ENCODE measurements at places on chromosomes 1 and 21.

GRCh38 chr1:200625381-200625824 lies 4.9 kb upstream of the KIF14 start:
- DNase-seq = no peak

DNA sequence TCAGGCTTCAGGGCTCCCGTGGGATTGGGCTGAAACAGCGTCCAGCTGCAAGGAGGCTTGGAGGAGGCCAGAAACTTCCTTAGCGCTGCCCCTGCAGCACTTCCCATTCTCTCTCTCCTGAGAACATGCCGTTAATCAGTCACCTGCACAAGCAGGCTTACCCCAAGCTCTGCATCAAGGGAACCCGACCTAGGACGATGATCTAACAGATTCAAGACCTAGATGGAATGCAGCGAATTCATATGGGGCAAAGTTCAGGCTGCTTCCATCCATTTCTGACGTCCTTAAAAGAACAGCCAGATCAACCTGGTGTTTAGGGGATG lies 114.1 kb downstream of the ERG start:
- no peak for DNase-seq

DNA sequence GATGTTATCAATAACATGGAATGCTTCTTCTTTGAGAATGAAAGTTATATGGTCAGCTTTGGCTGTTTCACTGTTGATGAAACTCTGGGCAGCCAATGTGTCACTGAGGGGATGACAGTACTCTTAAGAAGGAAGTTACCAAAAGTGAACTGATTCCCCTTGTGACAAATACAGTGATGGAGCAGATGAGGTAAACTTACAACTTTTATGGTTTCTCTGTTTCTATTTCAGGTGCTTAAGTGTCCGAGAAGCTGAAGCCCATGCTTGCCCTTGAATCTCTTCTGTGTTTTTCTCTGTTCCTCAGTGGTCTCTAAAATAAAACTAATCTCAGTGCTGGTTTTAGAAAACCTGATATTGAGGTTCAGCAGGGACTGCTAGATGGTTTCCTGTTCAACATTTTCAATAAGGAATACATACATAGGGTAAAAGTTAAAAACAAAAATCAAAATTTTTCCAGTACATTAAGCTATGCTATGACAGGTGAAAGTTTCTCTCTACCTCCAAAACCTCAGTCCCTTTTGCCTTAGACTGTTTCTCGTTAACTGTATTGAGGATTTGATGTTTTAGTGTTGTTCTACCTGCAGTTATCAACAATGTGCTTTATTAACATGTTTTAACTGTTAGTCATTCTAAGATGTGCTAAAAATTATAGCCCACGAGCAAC lies 454.4 kb upstream of the ADGRL4 start:
- no peak for DNase-seq

- no peak for DNase-seq
Observed at GRCh38 chr1:18581420-18581880, 49.2 kb upstream of the PAX7 start.

GRCh38 chr1:83064589-83065242 lies 934.2 kb downstream of the TTLL7 start:
- no peak for DNase-seq

DNA sequence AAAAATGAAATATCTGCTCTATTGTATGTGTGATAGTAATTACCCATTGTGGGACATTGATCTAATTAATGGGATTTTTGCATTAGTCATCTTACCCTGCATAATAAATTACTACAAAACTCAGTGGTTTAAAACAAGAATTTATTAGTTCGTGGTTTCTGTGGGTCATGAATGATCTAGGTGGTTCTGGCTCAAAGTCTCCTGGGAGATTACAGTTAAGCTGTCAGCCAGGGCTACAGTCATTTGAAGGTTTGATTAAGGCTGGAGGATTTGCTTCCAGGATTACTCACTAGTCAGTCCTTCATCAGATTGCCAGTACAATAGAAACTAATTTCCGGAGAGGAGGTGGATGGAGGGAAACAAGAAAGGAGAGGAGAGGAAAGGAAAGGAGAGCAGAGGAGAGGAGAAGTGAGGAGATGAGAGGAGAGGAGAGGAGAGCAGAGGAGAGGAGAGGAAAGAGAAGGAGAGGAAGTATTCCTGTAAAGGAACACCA lies 60.4 kb upstream of the TNFSF4 start:
- DNase-seq = no peak

- DNase-seq = no peak
Observed at GRCh38 chr1:189657715-189658114, 819.9 kb downstream of the BRINP3 start.

GRCh38 chr21:21415741-21416140 lies 417.5 kb downstream of the NCAM2 start:
- no peak for DNase-seq

- DNase-seq = no peak
Observed at GRCh38 chr1:218166268-218166945, 118.7 kb upstream of the RRP15 start.

- no peak for DNase-seq
Observed at GRCh38 chr1:87584586-87584985, 255.9 kb downstream of the LMO4 start.

- DNase-seq = no peak
Observed at GRCh38 chr1:84539972-84540371, 33.6 kb upstream of the GNG5 start.

GRCh38 chr21:35136106-35136505 lies 87.0 kb upstream of the RUNX1 start:
- DNase-seq = no peak

DNA sequence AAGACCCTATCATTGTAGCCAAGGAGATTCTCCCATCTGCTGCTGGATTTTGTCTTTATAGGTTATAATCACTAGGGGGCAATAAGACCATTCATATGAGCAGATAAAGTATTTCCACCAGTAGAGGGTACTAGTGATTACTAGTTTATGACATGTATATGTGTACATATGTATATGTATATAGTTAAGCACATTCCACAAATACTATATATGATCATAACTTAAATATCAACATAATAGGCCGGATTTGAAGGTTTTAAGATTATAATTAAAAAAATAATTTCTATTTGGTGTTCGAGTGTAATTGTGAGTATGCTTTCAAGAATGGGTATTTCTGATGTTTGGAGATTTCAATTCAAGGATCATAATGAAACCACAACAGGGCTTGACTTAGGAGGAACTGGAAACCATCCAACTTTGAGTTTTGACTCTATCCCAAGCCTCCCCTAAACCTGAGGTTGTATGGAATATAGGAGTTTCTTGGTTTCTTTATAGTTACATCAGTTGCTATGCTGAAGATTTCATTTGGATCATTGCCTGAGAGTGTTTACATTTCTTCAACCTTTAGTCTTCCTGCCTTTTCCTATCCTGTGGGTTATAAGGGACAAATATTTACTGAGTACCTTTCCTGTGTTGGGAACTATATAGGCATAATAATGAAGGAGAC lies 16.9 kb downstream of the TCEANC2 start:
- no peak for DNase-seq

DNA sequence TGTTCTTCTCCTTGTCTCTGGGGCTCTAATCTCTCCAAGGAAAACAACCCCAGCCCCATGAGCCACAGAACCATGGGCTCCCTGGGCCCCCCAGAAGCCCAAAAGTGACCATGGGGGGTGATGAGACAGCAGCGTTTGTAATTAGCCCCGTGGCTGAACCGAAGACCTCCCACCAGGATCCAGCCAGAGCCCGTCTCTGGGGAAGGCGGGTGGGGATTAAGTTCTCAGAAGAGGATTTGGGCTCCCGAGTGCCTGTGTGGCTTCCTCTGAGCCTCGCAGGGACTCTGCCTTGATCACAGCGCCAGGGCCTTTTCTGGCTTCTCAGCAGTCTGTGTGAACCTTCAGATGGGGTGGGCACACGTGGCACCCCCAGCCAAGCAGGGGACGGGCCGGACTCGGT lies 77.0 kb downstream of the ALPL start:
- DNase-seq = no peak

GRCh38 chr1:6343506-6344405 lies 49.8 kb downstream of the ACOT7 start:
- DNase-seq = no peak

GRCh38 chr1:108749081-108749480 lies 2.6 kb downstream of the STXBP3 start:
- DNase-seq = no peak

DNA sequence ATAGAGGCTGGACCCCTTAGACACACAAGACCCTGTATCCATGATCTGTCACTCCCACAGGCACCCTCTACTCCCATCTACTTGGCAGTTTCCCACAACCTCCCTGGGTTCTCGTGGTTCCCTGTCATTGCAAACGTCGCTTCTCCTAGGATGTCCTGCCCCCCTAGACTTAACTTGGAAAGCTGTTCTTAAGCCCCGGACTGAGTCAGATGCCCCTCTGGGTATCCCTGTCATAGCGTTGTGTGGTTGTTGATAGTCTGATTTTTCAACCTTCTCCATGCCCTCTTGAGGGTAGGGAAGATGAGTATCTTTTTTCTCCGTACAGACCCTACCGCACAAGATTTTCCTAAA lies 11.8 kb downstream of the RCC1 start:
- DNase-seq = no peak

DNA sequence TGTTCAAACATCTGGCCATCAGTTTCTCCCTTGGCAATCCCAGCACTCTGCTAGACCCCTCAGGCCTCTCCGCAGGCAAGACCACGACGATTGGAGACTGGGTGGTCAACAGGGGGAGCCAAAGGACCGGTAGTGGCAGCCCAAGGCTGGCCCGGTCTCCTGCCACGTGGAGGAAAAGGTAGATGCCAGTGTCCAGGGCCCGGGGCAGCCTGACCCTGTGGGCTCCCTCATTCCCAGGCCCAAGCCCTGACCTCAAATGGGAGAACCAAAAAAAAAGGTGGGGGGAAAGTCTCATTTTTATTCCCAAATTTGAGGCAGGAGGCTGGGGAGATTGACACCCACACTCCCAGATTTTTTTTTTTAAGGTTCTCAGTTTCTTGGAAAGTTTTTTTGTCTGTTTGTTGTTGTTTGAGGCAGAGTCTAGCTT lies 24.8 kb downstream of the S100A6 start:
- peak; percentile 46 for DNase-seq

DNA sequence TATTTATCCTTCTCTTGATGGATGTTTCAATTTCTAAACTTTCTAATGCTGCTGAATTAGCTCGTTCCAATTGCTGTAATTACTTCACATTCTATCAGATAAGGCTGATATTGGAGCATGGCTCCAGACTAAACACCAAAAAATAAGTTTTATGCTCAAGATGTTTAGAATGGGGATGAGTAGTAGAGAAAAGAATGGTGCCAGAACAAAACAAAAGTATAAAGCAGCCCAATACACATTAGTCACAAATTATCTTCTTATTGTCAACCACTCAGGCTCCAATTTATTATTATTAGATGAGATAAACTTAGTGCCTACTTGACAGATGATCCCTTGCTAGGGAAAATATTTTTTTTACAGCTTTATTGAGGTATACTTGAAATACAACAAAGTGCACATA lies 21.8 kb downstream of the ATPAF1 start:
- DNase-seq = no peak

GRCh38 chr1:92949937-92950817 lies 11.1 kb downstream of the DIPK1A start:
- no peak for DNase-seq

- DNase-seq = peak; percentile 52
Observed at GRCh38 chr1:206923009-206923960, 1.5 kb upstream of the FCMR start.

- no peak for DNase-seq
Observed at GRCh38 chr1:212593821-212594251, 14.7 kb upstream of the ATF3 start.

DNA sequence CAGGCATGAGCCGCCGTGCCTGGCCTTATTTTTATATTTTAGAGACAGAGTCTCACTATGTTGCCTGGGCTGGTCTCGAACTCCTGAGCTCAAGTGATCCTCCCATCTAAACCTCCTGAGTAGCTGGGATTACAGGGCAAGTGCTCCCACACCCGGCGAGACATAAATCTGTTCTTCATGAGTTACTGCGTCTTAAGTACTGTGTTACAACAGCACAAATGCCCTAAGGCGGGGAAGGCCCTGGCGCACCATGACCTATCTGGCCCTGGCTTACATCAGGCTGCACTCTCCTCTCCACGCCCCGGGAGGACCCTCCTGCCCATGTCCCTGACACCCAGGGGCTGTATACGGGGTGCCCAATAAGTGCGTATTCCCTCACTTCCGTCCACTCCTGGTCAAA lies 4.3 kb downstream of the GPR153 start:
- no peak for DNase-seq

DNA sequence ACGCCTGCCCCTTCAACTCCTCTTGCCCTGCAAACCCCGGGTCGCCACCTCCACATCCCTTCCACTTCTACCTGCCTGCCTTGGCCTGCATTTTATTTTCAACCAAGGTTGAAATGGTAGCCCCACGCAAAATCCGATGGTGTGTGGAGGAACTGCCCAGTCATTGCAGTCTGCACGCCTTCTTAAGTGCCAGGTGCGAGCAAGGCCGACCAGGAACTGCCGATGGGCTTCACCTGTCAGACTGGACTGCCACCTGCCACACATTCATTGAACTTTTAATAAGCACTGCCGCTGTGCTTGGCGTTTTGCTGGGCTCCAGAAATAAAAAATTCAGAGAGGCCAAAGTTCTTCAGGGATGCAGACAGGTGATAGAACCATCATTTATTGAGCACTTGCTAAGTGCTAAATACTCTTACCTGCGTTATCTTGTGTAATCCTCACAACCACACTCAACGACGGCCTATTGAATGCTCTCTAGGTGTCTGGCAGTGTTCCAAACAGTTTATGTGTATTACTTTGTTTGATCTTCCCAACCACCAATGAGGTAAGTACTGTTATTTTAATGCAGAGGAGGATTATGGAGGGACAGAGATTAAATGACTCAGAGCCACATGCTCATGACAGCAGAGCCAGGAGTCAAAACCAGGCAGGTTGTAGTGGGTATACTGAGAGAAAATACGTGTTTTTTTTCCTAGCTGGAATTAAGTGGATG lies 36.2 kb downstream of the CACHD1 start:
- no peak for DNase-seq

DNA sequence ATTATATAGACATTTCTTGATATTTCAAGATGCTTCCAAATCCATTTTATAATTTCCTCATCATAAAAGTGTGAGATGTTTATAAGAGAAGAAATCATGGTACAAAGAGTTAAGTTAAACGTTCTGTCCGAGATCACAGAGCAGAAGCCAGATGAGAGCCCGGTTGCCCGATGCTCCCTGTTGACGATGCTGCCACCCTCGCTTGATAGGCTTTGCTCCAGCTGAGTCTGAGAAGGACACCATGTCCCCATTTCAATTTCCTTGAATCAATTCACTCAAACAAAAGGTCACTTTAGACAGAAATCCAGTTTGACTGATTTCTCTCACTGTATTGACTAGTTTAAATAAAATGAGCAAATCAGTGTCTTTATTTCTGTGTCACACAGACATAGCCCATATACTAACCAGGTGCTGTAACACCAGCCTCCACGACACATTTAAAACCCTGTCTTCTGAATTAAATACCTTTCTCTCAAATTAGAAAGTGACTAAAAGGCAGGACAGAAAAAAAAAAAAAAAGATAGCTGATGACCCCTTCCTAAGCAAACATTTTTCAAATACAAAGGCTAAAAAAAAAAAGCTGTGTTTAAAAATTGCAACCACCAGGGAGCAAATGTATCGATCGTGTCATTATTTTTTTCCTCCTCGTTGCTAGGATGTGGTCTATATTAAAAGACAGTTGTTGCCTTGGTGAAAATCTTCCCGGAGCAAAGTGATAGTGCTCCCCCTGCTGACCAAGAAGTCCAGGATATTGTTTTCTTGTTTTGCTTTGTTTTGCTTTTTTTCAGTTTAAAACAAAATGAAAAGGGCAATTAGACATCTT lies 35.2 kb downstream of the DNASE2B start:
- no peak for DNase-seq
